Activated CD4-positive, alpha-beta T cell treated with anti-CD3 and anti-CD28 coated beads, Interleukin-2, amount 50 U/mL, for 4 hours (primary cell): ENCODE measurements at places on chromosomes 12 and 14.
A peak's percentile ranks its signal among the peaks of the same experiment; 100 is the strongest.

GRCh38 chr14:24674204-24674970 lies 40.4 kb upstream of the GZMB start:
- DNase-seq, result peak; percentile 17

GRCh38 chr14:33646692-33647260 lies 304.1 kb downstream of the EGLN3 start:
- DNase-seq, result no peak

GRCh38 chr14:39426605-39427004 lies 5.6 kb downstream of the FBXO33 start:
- no peak for DNase-seq

DNA sequence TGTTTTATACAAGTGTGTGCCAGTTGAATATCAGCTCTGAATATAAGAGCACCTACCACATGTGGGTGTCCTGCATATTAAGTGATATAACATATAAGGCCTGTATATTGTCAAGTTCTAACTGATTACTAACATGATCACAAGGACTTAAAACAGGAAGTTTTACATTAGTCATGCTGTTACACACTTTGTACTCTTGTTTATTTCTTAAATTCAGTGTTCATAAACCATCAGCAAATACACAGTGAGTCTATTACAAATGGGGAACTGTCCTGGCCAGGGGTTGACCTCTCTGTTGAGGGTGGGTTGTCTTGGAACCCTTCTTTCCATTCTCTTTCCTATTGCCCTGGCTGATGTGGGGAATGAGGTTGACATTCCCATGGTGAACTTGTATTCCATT lies 19.1 kb downstream of the HELB start:
- no peak for DNase-seq

- DNase-seq, result no peak
Measured at GRCh38 chr12:4518106-4518728, 20.5 kb upstream of the RAD51AP1 start.

DNA sequence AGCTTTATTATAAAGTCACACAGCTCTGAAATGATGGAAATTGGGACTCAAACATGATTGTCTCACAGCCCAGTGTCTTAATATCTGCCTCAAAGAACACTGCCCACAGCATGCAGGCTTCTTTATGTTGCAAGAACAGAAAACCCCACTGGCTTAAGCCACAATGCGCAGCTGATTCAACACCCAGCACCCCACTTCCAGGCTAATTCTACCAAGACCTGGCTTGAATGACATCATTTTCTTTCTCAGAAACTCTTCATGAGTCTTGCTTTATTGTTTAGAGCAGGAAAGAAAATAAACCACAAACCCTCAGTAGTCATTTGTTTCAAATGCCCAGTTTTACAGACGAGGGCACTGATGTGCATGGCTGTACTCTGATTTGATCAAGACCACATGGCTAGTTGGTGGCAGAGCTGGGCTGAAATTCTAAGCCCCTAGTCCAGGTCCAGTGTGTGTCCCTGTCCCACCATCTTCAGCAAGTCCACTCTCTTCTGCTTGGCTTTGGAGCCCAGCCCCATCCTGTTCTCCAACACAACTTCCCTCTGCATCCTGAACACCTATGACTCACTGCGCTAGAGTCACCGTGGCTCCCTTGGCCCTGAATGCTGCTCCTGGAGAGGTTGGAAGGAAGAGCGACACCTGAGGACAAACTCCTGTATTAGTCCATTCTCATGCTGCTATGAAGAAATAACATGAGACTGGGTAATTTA lies 50.3 kb upstream of the SRSF5 start:
- peak; percentile 36 for DNase-seq

GRCh38 chr14:104928391-104929133 lies 3.9 kb downstream of the PLD4 start:
- DNase-seq, result no peak

DNA sequence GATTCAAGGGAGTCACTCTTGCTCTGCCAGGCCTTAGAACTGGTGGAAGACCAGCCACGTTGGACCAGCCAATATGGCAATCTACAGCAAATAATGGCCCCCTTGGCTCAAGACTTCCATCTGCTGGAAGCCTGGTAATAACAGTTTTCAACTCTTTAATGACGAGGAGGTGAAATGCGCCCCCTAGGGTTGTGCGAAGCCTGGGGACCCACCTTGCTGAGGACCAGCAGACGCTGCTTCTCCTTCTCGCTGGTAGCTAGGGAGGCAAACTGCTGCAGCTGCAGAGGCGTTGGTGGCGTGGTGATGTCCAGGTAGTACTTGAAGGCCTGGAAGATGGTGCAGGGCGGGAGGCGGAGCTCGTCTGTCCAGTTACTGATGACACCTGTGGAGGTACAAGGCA lies 41.5 kb upstream of the FBXO21 start:
- no peak for DNase-seq

GRCh38 chr12:32336261-32336660 lies 63.1 kb upstream of the FGD4 start:
- no peak for DNase-seq

DNA sequence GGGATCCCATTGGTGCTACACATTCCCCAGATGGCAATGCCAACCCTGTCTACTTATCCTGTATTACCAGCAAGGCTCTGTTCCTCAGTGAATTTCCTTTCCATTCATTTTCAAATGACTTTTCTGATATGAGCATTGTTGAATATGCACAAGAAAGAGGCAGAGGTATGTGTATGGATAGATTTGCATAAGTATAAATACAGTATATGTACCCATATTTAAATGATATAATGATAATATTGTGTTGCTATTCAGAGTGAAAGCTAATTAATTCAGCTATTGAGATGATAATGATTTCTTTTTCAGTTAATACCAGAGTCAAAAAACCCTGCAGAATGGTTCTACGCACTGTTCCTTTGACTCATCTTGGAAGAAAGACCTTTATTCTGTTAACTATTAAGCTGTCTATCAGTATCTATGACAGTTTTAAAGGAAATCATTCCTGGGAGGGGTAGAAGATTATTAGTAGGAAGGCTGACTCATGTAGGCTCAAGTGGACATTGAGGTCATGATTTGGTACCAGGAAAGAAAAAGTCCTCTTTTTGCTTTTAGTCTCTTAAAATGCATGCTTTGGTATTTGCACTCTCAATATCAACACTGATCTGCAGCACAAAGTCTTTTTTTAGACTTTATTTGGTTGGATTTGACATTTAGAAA lies 44.9 kb upstream of the GAS2L3 start:
- DNase-seq, result no peak

DNA sequence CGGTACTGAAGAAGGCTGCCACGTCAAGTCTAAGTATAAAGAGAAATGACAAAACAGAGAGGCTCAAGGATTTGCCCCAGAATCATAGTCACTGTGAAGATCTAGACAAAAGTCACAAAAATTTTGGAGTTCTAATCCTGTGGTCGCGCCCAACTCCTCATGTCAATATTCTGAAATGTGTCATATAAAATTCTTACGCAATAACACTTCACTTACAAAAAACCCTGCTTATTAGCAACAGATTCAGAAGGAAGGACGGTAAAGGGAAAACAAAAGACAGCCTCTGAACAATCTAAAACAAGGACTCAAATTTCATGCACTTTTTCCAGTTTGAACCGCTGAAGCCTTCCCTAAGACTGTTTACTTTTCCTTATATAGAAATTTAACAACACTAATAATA lies 94.7 kb downstream of the TSPAN8 start:
- no peak for DNase-seq

DNA sequence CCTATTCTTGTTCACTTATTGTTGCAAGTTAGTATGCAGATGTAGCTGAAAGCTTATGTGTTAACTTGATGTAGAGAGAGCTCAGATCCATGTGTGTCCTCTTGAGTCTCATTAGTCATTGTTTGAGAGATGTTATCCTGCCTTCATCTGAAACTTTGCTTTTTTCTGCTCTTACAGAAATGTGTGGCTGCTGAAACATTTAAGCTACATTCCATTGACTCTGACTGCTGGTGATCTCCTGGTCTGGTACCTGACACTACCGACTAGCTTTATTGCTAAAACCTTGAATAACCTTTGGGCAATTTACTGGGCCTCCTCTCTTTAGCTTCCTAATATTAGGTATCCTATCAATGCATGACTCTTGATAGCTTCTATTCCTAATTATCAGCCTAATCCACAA lies 705.6 kb upstream of the FOXG1 start:
- DNase-seq, result no peak

DNA sequence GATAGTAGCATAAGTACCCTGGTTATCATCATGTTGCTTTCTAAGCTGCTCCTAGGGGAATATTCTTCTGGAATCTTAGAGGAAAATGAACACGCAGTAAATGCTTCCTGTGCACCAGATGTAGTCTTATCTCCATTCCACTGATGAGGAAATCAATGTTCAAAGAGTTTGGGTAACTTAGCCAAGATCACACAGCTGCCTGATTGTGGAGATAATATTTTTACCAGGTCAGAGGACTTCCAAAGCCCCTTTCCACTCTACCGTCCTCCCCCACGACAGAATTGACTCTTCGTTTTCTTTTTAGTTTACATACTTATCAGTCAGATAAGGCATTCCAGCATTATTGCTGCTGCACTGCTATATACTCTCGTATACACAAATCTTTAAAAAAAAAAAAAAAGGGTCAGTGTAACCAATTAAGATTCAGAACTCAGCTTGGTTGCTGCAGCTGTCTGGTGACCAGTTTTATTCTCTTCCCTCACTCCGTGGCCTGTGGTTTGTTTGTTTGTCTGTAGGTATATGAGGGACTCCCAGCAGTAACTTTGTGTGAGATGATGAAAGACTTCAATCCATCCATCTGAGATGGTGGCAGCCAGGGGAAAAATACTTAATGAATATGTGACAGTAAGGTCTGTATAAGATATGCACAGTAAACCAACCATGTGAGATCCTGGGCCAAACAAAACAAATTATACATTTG lies 110.5 kb downstream of the TGFB3 start:
- DNase-seq, result no peak

- no peak for DNase-seq
Measured at GRCh38 chr12:111170543-111170942, 198.4 kb downstream of the PHETA1 start.

- no peak for DNase-seq
Measured at GRCh38 chr12:29155079-29155478, 6.0 kb downstream of the FAR2 start.

- DNase-seq, result no peak
Measured at GRCh38 chr14:36295642-36296627, 24.5 kb downstream of the MBIP start.

DNA sequence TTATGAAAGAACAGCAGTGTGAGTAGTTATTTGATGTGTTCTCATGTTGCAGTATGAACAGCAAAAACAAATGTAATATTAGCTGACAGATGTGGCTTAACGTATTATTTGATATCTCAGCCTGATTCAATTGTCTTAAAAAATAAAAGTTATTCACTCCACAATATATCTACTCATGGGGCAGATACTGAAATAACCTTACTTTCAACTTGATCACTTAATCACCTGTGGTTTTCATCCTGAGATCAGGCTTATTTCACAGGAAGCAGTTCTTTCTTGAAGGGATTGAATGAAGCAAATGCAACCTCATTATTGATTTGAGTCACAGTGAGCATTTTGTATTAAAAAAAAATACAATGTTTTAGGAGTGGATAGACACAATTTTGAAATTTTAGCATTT lies 90.3 kb downstream of the AKAP6 start:
- DNase-seq, result no peak

GRCh38 chr12:55937981-55938380 lies 7.0 kb downstream of the DGKA start:
- no peak for DNase-seq

GRCh38 chr14:89308232-89308959 lies 108.6 kb downstream of the FOXN3 start:
- DNase-seq, result no peak

DNA sequence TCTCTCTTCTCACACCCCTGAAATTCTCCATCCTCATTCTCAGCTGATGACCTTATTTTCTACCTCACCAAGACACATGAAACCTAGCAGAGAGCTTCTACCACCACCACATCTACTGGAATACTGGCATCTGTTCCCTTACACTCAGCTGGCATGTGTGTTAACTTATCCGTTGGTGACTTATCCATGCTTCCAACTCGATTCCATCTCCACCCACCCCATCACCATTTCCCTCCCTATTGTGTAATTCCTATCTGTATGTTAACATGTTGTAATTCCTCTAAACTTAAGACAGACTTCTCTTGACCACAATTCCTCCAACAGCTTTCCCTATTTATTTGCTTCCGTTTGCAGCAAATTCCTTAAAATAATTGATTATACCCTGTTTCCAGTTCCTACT lies 15.4 kb downstream of the C1S start:
- no peak for DNase-seq

DNA sequence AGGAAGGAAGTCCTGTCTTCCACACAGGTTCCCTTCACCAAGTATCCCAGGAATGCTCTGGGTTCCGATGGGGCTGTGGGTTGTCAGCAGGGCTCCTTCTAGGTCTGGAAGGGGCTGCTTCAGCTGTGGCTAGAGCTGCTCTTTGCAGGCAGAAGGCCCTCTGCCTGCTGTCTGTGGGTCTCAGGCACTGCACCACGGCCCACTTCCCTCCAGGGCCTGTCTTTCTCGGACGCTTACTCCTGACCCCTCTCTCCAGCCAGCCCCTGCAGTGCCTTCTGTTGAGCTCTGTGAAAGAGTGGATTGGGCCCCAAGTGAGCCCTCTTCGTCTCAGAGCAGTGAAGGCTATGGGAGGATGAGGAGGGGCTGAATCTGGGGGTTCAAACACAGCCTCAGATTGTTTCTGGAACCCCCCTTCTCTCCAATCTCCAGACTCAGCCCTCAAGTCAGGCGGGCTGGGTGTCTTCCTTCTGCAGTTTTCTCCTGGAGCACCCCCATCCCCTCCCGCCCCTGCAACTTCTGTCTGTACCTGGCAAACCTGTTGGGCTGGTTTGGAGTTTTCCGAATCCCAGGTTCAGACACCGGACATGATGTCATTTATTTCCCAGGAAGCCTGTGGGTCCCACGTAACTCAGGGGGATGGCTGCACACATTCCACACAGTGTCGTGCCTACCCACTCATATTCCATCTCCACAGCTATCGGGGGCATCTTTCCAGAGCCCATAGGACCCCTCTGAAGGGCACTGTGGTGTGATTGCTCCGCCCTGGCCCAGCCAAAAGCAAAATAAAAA lies 24.9 kb upstream of the SPPL3 start:
- no peak for DNase-seq

DNA sequence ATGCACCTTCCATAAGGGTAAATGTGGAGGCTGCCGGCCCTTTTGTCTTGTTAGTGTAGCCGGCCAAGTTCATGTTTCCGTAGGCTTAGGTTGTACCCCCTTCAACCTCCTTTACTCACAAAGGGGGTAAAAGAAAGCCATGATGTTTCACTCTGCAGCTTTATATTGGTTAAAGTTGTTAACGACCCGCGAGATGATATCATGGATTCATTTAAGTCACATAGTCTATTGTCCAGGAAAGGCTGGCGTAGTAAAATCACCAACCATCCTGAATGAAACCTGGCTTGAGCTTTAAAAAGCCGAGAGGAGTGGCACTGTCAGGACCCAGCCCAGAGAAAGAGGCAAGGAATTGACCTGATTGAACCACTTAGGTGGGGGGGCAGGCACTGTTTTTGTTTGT lies 1.3 kb downstream of the UNG start:
- DNase-seq, result no peak

GRCh38 chr12:13181375-13182070 lies 15.0 kb upstream of the EMP1 start:
- DNase-seq, result no peak

GRCh38 chr14:85024931-85025330 lies 505.0 kb upstream of the FLRT2 start:
- DNase-seq, result no peak
